ENCODE measurements at places on chromosomes 11 and 22.

GRCh38 chr22:21796863-21797262 is 61.3 kb upstream of the YPEL1 start:
- no peak for DNase-seq

- no peak for DNase-seq
These were observed 6.7 kb downstream of the ZC3H7B start for GRCh38 chr22:41308054-41308453.

- no peak for DNase-seq
These were observed 97.7 kb downstream of the RBFOX2 start for GRCh38 chr22:35930933-35931332.

DNA sequence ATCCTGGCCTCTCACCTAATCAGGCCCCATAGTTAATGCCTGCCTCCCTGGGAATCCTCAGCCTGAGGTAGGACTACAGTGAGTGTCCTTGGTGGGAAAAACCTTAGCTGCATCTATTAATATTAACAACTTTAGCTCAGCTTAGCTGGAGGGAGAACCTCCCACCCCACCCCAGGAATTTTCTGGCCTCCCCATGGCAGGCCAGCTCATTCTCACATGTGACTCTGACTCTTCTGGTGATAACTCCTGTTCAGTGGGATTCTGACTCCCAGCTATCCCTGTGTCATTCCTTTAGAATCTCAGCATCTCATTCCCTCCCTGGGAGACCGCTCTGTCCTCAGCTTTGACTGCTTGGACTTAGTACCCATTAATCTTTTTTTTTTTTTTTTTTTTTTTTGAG is 14.5 kb downstream of the ART5 start:
- DNase-seq: no peak

GRCh38 chr11:66064571-66064970 is 5.5 kb upstream of the PACS1 start:
- DNase-seq: no peak

GRCh38 chr11:94179696-94180095 is 51.1 kb downstream of the PANX1 start:
- no peak for DNase-seq

- no peak for DNase-seq
These were observed 187.6 kb downstream of the PGR start for GRCh38 chr11:100942016-100942415.

GRCh38 chr11:114820621-114821020 is 142.3 kb downstream of the NXPE2 start:
- no peak for DNase-seq

- peak; percentile 47 for DNase-seq
These were observed 546 bp downstream of the DRAP1 start for GRCh38 chr11:65919573-65920371.

GRCh38 chr11:130052567-130052966 is 17.1 kb upstream of the APLP2 start:
- DNase-seq: no peak

DNA sequence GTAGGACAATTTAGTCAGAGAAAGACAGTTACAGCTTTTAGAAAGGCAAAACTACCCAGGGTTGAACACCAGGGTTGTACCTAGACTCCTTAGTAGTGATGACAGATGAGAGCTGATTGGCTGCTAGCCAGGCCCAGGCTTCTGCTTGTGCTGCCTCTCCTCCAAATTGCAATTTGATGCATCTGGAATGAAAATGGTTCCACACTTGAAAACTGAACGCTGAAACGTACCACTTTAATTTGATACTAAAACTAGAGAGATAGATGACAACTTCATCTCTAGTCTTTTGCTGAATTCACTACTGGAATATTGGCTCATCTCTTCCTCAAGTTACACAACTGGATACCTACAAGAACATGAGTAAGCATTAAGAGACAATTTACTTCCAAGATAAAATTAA is 19.2 kb upstream of the FNBP4 start:
- no peak for DNase-seq

DNA sequence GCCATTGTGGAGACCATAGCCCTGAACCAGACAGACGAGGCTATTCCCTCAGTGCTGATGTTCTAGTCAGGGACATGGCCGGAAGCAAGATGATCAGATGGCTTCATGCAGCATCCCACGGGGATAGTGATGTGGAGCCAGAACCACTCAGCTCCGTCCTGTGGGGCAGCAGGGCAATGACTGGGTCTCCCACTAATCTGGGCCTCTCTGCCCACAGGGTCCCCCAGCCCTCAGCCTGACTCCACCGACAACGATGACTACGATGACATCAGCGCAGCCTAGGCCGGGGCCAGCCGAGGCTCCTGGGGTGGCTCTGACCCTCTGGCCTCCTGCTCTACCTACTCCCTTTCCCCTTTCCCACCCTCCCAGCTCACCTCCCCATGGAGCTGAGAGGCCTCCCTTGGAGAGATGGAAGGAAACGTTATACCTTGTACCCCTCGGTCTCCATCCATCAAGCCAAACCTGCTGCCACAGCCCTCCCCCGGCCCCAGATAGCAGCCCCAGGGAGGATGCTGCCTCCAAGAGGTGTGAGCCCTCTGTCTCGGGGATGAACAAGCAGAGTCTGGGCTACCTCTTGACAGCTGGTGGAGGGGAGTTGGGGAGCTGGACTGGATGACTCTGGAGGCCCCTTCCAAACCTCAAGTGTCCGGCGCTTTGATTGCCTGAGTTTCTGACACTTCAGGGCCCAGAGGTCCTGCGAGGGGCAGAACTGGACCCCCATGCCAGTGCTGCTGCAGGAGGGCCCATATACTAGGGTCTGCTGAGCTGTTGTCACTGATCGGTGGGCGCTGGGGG is 47.8 kb downstream of the CD6 start:
- no peak for DNase-seq

GRCh38 chr11:33869481-33870422 is 22.1 kb downstream of the LMO2 start:
- no peak for DNase-seq

DNA sequence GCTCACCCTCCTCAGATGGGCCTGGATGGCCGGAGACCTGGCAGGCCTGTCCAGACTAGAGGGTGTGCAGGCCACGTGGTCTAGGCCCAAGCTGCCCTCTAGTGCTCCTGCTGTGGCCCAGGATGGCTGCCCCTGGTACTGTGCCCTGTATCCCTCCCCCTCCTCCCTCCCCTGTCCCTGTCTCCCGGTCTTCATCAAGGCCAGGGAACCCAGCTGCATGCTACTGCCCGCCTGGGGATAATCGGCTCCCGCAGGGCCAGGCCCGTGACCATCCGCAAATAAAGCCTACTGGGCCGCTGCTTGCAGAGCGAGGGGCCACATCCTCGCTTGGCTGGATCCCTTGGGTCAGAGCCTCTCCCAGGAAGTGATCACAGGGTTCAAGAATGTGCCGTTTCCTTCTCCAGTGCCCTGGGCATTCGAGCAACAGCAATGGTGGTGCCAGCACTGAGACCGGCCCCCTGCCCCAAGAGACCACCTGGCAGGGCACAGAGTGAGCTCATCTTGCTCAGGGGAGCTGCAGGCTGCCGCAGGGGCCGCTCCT is 51.1 kb downstream of the WNT7B start:
- no peak for DNase-seq

GRCh38 chr11:64364911-64365310 is 5.9 kb downstream of the RPS6KA4 start:
- DNase-seq: no peak

- no peak for DNase-seq
These were observed 4.9 kb upstream of the EXT2 start for GRCh38 chr11:44090539-44090938.

DNA sequence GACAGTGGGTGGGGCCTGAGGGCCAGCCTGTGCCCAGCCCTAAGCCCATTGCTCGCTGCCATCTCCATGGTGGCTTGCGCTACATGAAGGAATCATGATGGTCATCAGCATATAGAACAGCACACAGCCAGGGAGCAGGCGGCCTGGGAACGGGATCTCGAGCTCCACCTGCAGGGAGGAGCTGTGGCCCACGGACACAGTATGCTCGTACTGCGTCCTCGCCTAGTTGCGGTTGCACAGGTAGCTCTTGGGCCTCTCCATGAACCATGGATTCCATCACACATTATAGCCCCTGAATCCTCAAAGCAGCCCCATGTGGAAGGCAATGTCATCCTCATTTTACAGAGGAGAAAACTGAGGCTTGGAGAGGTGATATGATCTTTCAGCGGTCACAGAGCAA is 15.1 kb downstream of the SEC14L4 start:
- DNase-seq: no peak

GRCh38 chr11:126006068-126006467 is 56.6 kb downstream of the CDON start:
- no peak for DNase-seq

GRCh38 chr11:71421392-71421950 is 26.7 kb downstream of the DHCR7 start:
- no peak for DNase-seq

DNA sequence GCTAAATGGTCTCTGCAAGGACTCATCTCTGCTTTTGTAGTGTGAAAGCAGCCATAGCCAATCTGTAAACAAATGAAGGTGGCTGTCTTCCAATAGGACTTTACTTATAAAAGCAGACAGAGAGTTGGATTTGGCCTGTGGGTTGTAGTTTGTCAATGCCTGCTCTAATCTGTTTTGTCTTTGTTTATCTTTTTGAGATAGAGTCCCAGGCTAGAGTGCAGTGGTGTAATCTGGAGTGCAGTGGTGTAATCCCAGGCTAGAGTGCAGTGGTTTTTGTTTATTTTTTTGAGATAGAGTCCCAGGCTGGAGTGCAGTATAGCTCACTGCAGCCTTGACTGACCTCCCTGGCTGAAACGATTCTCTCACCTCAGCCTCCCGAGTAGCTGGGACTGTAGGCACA is 8.6 kb downstream of the PPP6R3 start:
- DNase-seq: no peak

DNA sequence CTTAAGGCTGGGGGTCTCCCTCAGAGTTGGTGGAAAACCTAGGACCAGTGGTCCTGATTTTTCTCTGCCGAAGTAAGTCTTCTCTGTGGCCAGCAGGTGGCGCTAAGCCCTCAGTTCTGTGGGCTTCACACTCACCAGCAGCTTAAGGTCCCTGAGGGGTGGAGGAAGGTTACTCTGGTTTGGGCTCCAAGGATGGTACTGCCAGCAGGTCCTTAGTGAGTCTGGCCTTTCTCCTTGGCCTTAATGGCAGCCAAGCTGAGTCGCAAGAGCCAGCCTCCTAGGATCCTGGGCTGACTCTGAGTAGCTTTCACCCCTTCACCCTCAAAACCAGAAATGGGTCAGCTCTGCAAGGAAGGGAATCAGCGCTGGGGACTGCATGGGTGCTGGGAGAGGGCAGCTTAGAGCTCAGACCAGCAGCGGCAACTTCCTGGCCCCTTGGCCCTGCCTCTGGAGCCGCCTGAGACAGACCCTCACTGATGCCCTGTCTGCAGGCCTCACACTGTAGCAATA is 4.4 kb downstream of the KCNJ11 start:
- peak; percentile 71 for DNase-seq

DNA sequence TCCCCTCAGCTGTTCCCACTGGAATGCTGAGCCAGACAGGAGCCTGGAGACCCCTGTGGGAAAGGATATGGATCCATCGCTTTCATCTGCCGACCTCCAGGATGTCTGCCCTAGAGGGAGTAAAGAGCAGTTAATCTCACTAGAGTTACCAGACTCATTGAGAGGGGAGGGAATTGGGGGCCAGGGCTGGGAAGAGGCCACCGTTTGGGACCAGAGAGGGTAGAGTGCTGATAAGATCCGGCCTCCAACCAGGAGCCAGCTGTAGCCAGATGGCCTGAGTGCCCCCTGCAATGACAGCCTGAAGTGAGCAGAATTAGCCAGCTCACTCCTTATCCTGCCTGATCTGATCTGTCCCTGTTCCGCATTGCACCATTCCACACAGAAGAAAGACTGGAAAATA is 3.7 kb upstream of the APLNR start:
- no peak for DNase-seq

DNA sequence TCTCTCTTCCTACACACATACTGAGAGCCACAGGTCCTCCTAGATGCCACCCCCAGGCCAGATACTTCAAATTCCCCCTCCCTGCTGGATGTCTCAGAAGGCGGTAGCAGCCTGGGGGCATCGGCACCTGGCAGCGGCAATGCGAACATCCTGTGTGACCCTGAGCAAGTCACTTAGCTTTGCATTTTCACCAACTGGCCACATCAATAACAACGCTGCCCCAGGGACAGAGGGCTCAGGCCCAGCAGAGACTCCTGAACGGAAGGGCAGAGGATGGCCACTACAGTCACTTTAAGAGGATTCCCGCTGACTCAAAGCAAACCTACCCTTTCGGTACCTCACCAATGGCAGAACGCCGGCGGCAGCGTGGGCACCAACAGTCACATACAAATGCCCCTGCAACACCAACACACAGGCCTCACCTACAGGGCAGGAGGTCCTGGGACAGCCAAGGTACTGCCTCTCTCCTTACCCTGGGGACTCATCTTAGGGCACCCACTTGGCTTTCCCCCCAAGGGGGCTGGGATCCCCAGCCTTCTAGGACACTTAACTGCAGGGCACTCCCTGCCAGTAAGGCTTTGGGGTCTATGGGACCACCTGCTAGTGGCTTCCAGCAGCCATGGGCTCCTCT is 1.6 kb downstream of the LMO1 start:
- DNase-seq: no peak

- no peak for DNase-seq
These were observed 39.6 kb downstream of the SCGB1A1 start for GRCh38 chr11:62458212-62459002.

DNA sequence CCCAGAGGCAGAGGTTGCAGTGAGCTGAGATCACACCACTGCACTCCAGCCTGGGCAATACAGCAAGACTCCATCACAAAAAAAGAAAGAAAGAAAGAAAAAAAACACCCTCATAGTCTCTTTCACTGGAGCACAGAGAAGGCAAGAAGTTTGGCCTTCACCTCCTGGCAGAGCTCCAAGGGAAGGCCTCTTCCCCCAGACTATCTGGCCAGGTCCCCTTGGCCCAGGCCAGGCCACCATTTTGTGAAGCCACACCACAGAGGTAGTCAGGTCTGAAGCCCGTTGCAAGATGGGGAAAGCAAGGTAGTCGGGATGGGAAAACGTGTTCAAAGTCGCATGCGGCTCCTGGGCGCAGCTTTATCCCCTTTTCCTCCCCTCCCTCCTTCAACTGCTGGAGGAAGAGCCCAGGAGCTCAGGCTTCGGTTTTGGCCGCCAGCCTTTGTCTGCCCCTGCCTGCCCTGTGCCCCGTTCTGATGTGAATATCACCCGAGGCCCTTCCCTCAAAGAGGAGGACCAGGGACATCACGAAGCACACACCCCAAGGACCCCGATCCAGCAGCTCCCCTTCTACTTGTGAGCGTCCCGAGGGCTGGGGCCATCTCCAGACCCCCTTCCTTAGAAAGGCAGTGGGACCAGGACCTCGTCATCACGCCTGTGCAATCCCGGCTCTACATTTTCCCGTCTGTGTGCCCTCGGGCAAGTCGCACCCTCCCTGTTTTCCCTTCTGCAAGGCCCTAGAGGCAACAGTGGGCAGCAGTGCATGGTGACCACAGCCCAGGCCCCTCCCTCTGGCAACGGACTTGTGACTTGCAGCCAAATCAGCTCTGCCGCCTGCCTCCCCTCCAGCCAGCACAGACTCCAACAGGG is 17.7 kb downstream of the CABP7 start:
- no peak for DNase-seq

- DNase-seq: no peak
These were observed 54.1 kb upstream of the SOX6 start for GRCh38 chr11:16410479-16410878.

DNA sequence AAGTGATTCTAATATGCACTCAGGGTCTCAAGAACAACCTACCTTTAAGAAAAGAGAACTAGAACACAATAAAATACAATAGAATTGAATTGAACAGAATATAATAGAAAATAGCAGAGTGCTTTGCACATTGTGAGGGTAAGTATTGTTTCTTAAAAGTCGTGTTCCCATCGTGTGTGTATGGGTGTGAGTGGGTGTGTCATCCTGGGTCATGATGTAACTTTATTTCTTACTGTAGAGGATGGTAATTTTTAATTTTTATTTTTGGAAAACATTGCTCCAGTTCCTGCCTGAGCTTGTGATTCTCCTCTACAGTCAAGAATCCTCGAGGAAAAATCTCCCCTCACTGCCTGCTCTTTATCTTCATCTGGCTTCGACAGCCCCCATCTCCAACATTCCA is 75.7 kb upstream of the CSNK2A3 start:
- DNase-seq: no peak
